ENCODE measurements at places on chromosomes 3 and 15.

DNA sequence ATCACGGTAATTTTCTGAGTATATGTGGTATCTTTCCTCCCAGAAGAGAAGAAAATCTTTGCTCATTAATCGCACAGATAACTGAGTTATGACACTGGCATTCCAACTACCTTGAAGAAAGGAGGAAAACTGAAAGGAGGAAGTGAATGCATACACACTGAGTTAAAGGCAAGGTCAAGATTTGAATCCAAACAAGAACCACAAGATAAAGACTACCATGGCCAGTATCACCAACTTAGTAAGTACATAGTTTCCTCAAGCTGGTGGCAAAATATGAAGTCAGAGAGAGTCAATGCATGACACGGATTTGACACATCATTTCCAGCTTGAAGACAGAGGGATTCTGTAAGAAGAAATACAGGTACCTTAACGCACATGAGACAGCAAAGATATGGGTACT, 287.5 kb downstream of the ULK4 start:
- no peak for DNase-seq

DNA sequence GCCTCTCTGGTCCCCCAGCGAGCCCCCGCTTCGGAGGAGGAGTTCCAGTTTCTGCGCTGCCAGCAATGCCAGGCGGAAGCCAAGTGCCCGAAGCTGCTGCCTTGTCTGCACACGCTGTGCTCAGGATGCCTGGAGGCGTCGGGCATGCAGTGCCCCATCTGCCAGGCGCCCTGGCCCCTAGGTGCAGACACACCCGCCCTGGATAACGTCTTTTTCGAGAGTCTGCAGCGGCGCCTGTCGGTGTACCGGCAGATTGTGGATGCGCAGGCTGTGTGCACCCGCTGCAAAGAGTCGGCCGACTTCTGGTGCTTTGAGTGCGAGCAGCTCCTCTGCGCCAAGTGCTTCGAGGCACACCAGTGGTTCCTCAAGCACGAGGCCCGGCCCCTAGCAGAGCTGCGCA, 3.5 kb downstream of the PML start:
- DNase-seq = no peak

DNA sequence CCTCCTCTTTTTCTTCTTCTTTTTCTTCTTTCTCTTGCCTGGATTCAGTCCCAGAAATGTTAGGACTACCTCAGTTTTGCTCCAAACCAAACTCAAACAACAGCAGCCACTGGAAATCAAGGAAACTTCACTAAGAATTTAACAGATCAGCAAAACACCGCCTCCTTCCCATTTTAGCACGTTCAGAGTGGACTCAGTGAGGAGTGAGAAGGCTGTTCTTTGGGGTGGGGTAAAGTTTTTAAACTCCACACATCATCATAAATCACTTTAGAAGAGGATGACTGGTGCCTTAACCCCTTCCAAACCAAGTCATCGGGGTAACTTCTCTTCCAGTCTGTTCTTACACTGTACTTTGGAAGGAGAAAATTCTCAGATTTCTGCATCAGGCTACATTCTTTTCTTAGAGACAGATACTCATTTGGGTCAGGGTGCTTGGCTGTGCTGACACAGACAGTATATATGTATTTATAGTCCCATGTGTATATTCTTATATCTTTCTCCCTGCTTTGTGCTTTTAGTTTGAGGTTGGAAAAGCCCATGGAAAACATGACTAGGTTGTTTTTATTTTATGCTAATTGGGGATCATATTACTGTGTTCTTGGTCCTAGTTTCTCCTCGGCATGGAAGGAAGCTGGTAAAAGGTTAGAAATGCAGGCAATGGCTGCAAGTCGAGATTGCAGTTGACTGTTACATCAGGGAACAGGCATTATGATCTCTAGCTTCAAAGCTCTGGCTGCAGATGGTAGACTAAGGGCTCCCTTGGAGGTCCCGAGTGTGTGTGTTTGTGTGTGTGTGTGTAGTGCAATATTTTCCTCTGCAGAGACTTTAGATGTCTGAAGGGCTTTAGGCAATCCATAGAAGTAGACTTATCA, at the start of gene CCDC80:
Gene CCDC80 (minus strand): TSS at position 214 of the 872 bp plus-strand sequence. CDS start 1,238 bp downstream, outside the sequence.
- DNase-seq = no peak

DNA sequence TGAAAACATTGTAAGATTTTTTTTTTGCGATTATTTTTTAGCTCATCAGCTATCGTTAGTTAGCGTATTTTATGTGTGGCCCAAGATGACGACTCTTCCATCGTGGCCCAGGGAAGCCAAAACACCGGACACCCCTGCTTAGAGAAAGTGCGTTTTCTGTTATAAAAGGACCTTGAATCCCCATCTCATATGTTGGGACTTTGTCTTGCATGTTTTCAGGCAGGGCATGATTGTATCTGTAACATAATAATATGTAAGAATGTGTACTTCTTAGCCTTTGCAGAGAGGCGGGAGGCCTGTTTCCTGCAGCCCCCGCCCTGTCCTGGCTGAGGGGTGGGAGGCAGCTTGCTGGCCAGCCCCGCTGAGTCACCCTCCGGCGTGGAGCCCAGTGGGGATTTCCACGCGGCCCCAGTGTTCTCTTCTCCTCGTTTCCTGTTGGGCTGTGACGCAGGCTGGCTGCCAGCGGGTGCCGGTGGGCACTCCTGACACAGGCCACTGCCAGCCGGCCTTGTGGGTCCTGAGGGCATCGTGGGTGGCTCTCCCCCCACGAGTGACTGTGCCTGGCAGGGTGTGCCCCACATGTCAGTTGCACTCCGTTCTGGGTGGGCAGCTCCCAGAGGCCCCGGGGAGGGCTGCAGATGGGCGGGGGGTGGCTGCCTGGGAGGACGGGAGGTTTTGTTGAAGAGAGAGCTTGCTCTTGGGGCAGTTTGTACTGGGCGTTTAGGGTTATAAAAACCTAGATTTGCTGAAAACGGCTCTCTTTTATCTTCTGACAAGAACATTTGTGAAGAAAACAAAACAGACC, 55.6 kb downstream of the SMAD3 start:
- peak; percentile 67 for DNase-seq

- no peak for DNase-seq
Measured at GRCh38 chr3:127220497-127220896, 27.6 kb downstream of the PRR23E start.

GRCh38 chr3:56857178-56857577, 55.4 kb upstream of the ARHGEF3 start:
- no peak for DNase-seq

DNA sequence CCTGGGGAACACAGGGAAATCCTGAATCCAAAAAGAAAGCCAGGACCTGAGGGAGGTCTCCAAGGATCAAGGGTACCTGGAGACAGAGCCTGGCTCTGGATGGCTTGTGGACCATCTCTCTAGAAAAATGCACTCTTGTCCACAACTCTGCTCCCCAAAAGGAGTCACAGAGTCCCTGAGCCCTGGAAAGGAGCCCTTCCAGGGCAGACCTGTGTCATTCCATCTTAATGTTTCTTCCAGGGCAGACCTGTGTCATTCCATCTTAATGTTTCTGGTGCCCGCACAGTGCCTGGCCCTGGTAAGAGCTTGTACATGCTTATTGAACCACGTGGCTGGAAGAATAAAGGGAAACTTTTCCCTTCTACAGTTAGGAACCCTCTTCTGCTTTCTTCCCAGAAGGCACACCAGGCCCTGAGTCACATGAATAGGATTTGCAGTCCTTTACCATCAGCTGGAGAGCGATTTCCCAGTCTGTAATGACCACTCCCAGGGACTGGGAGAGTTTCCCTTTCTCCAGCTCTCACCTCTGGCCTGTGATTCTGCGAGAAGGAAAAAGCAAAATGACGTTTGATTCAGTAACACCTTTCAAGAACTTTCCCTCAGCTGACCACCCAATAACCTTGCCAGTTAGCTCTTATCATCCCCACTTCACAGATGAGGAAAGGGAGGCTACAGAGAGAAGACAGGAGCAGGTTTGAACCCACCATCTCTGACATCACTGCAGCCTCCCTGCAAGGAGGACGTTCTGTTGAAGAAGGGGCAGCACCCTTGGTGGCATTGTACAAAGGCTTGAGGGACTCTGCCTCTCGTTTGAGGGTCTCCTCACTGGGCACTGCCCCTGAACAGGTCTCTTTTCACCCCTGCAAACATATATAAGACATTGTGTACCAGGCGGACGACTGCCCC, 35.8 kb upstream of the SLCO2A1 start:
- no peak for DNase-seq

- DNase-seq = no peak
Measured at GRCh38 chr3:179977356-179977755, 59.4 kb downstream of the PEX5L start.

GRCh38 chr3:16092923-16093322, 81.6 kb upstream of the GALNT15 start:
- DNase-seq = no peak

DNA sequence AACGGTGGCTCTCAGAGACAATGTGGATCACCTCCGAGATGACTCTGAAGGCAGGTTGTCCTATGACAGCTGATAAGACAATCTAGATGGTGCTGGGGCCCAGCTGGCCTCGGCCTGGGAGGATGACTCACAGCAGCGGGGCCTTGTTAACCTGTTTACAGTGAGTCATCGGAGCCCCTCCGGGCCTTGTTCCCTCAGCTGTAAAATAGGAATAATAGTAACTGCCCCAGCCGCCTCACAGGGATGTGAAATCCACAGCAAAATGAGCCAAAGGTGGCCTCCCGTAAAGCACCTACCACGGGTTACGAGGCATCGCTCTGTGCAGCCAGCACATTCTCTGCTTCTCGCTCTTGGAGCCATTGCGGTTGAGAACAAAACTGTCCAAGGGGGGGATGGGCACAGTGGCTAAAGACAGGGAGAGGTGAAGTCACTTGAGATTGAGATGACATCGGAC, 88.6 kb upstream of the RASGRF1 start:
- no peak for DNase-seq

GRCh38 chr3:117047951-117048705, 338.5 kb downstream of the TUSC7 start:
- no peak for DNase-seq

GRCh38 chr3:157159037-157159761, 748 bp downstream of the CCNL1 start:
- peak; percentile 48 for DNase-seq

DNA sequence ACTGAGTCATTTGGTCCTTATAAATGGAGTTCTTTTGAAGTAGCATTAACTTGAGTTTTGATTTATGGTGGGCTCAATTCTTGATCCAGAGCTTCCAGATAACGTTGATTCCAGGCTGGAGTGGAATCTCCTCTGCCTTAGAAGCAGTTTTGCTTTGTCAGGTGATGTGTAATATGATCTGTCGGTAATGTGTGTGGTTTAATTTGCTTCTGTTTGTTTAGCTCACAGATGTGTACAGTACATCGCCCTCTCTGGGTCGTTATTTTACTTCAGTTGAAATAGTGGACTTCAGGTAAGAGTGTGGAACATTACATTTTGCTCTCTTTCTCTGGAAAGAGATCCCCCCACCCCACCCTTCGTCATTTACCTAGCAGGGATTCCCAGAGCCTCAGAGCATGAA, 23.1 kb downstream of the C3orf52 start:
- no peak for DNase-seq

DNA sequence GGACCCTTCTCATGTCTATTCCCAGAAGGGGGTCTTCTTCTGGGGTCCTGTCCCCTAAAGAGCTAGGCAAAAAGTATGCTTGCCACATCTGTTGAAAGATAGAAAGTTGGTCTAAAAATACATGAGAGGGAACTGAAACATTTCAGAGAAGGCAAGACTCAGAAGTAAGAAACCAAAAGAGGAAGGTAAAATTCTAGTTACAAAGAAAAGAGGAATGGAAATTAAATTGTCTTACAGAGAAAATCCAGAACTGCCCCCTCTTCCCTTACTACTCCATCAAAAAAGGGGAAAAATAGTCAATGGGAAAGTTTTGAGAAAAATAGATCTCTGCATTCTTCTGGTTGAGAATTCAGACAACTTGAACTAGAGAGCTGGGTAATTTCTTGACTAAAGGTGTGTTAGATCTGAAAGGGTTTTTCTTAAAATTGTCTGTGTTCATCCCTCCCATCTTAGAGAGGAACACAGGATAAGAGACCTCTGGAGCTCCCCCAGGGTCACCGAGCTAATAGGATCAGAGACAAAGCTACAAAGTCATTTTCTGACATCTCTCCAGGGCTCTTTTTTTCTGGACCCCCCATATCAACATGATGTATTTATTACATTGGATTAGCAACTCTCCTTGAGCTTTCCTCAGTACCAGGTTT, 32.3 kb upstream of the CCR2 start:
- no peak for DNase-seq

DNA sequence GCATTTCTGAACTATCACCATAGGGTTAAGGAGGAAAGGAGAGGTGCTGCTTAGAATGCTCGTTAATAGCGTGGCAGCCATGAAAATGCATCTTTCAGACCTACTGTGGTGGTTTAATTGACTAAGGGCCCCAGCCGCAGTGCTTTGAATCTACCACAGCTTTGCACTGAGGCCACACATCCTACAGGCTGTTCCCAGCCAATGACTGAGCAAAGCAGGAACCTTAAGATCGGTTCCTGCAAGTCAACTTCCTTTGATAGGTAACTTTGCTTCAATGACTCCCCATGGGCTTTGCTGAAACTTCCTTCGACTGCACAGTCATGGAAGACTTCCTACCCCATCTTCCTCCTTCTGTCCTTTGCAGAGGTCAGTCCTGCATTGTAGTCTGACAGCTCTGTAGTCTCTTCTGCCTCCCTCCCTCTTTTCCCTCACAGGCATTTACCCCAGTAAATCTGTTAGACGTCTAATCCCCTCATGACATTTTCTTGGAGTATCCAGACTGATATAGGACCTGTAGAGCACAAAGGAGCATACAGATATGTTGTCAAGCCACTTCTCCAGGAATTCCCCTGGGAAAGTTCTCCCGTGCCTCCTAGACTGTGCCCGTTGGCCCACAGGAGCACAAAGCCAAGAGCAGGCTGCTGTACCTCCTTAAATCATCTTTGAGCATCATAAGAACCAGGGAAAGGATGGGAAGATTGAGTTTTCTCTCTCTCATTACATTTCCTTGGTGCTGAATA, 2.6 kb upstream of the BCL2A1 start:
- DNase-seq = no peak

DNA sequence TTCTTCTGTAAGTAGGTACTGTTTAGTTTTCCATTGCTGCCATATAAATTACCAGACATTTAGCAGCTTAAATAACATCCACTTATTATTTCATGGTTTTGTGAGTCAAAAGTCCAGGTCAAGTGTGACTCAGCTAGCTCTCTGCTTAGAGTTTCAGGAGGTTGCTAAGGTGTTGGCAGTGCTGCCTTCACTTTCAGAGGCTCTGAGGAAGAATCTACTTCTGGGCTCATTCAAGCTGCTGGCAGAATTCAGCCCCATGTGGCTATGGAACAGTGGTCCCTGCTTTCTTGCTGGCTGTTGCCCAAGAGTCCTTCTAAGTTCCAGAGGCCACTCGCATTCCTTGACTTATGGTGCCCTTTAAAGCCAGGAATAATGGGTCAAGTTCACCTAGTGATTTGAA, 4.5 kb downstream of the CFAP44 start:
- no peak for DNase-seq
